HS-5 (cell line): ENCODE measurements at places on chromosomes 11 and 22.

- DNase-seq, result no peak
These were observed 688.9 kb downstream of the KCNA4 start for GRCh38 chr11:29327891-29328290.

DNA sequence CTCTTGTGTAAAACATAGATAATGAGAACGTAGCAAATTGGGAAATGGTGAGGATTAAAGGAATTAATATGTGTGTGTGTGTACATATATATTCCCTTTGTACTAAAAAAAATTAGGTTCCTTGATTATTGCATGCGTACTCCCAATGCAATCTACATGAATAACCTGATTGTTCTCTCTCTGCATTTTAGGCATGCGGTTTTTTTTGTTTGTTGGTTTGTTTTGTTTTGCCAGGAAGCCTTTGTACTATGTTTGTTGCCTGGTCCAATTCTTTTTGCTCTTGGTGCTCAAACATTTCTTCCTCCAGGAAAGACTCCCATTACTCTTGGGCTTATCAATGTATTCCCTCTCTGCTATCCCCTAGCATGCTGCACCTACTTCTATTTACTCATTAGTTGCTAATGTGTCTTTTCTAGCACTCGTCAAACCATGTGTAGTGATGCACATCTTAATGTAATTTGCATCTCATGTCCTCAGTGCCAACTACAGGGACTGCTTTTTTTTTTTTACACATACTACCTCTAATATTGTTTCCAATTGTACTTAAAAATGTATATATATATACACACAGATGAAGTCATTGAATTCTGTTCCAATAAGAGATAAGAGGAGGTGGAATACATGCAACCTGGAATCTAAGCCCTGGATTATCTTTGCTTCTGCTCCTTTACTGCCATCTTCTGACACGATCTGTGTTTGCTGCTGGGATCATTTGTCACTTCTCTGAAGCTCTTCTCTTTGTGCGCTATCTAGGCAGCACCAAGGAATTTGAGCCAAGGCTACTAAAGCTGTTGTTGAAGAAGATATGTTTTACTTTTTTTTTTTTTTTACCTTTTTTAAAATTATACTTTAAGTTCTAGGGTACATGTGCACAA, 197.2 kb upstream of the ANO3 start:
- no peak for DNase-seq

DNA sequence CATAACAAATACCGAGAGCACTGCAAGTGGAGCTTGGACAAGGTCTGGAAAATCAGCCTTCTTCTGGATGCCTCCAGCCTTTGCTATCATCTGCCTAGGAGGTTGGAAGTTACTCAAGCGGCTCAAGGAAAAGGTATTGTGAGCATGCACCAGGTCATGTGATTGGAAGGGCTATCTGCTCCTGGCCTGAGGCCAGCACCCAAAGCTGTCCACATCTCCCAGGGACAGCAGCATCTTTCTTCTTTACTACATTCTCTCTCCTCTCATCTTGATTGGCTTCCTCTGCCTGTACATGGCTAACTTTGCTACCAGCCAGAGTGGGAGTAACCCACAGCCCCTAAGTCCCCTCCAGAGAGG, 44.2 kb upstream of the AMPD3 start:
- DNase-seq, result no peak

- no peak for DNase-seq
These were observed 4.0 kb downstream of the LINC01488 start for GRCh38 chr11:69485337-69486041.

GRCh38 chr11:15807827-15808226, 548.5 kb downstream of the SOX6 start:
- DNase-seq, result no peak

- DNase-seq, result peak; percentile 31
These were observed 45.6 kb upstream of the GDPD4 start for GRCh38 chr11:77346906-77347603.

- DNase-seq, result no peak
These were observed 10.8 kb downstream of the PPFIBP2 start for GRCh38 chr11:7524462-7525235.

- DNase-seq, result no peak
These were observed 268.9 kb downstream of the KIRREL3 start for GRCh38 chr11:126731576-126732142.

- no peak for DNase-seq
These were observed 18.1 kb upstream of the MYH9 start for GRCh38 chr22:36405671-36406538.

- DNase-seq, result no peak
These were observed 6.9 kb downstream of the SMPD1 start for GRCh38 chr11:6397156-6397555.

DNA sequence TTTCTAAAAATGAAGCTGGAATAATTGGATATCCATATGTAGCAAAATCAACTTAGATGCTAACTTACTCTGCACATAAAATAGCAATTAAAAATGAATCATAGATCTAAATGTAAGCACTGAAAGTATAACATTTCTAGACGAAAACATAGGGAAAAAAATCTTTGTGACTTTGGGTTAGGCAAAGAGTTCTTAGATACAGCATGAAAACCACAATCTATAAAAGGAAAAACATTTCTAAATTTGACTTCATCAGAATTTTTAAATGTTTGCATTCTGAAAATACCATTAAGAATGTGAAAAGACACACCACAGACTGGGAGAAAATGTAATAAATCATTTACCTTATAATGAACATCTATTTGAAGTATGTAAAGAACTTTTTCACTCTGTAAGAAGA, 128.8 kb downstream of the APIP start:
- DNase-seq, result no peak

- DNase-seq, result no peak
These were observed 13.0 kb downstream of the ZBED4 start for GRCh38 chr22:49866646-49867045.

DNA sequence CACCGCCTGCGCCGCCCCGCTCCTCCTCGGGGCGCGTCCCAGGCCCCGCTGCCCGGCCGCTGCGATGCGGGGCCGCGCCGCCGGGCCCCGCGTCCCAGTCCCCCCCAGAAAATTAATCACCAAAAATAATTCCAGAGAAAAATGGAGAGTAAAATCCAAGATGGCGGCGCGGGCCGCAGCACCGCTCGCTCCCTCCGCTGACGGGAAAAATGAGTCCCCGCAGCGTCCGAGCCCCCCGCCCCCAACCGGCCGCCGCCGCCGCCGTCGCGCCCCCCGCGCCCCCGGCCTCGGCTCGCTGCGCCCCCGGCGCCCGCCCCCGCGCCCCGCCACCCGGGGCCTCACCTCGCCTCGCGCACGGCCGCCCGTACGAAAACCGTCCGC, at the start of gene KMT5B:
Gene KMT5B (minus strand): TSS at position 162 of the 381 bp plus-strand sequence. CDS start 23,220 bp downstream, outside the sequence.
- DNase-seq, result no peak

DNA sequence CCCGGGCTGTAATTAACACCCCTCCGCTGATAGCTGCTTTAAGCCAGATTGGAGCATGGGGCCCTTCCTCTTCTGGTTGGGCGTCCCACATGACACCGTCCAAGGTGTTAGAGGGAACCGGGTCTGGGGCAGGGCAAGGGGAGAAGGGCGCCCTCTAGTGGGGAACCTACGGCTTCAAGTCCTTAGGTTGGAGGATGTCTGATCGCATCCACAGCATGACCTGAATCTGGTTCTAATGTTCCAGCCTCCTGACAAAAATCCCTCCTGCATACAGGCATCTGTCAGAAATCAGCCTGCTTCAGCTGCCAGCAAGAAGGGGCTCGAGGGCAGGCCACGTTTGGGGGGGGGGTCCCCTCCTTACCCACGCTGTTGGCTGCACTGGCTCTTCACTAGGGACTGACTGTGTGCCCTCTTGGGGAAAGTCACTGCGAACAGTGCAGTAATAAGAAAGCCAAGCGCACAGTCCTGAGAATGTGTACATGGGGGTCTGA, 94.2 kb upstream of the TBCEL start:
- DNase-seq, result no peak

DNA sequence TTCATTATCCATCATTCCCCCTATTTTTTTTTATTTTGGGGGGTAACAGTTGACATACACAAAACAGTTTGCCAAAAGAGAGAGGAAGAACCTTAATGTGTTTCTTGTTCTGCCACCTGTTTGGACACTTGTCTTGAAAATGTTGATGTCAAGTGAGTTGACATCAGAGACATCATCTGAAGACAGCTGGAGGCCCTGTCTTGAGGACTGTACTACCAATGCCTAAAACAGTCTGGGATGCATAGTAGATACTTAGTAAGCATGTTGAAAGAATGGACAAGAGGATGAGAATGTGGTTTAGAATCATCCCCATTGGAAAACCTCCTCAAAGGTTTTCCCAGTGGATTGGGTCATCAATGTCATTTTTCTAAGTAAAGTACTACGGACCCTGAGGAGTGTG, 2.4 kb upstream of the ARHGEF12 start:
- no peak for DNase-seq

- DNase-seq, result no peak
These were observed 48.1 kb downstream of the CBL start for GRCh38 chr11:119254239-119254638.
